ENCODE measurements at places on chromosomes 5 and 9.

GRCh38 chr9:114804505-114804904, 1.3 kb downstream of the TNFSF15 start:
- no peak for DNase-seq

- DNase-seq, result no peak
These were observed 21.7 kb upstream of the FAT2 start for GRCh38 chr5:151612689-151613427.

- DNase-seq, result no peak
These were observed 40.2 kb upstream of the CYFIP2 start for GRCh38 chr5:157225469-157226422.

DNA sequence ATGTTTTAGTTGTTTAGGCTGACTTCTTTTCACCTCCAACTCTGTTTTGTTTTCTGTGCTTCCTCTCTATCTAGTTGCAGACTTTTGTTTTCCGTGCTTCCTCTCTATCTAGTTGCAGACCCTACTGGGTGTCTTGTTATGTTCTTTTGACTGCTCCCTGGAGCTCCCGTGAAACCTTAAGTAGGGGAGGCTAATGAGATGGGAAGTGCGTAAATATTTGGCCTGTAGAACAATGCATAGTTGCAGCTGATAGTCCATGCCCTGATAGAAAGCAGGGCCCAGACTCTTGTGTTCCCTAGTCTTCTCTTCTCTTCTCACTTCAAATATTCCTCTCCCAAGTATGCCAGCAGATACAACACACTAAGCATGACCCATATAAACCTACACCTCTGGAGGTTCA, 757.0 kb downstream of the BRINP1 start:
- DNase-seq, result no peak

DNA sequence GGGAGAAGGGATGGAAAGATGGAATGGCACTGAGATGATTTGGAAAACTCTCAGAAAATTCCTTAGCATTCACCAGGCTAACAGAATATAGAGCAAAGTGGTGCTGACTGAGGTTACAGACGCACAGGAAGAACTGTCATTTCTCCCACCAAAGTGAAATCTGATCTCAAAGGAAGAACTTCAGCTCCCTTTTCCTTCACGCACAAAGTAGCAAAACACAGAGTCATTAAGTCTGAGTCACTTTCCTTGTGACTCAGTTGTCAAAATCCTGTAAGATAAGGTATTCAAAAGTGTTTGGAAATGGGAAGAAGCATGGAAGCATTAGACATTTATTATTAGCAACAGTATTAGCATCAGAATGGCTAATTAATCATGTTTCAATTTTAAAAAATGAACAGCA, 11.7 kb downstream of the MPDZ start:
- no peak for DNase-seq

DNA sequence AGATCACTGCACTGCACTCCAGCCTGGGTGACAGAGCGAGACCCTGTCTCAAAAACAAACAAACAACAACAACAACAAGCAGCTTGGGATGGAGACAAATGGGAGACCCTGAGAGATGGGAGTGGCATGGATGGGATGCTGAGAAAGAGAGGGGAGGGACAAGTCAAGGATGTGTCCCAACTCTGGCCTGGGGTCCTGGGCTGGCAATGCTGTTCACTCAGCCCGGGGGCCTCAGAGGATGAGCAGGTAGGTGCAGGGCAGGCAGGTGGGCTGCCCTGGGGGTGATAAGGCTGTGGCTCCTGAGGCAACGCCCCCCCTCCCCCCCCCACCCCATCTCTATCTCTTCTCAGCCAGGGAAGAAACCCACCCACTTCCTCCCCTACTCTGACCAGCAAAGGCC, 123.0 kb downstream of the LHX2 start:
- no peak for DNase-seq

GRCh38 chr9:34125681-34126206, 754 bp downstream of the DCAF12 start:
- no peak for DNase-seq

GRCh38 chr9:91775708-91776028, 174.4 kb downstream of the ROR2 start:
- DNase-seq, result no peak

- DNase-seq, result no peak
These were observed at the start of gene GALNT10 for GRCh38 chr5:154190595-154191304. TSS of gene GALNT10 (plus strand) at chr5:154190733. CDS start at chr5:154190867, 134 bp downstream.

DNA sequence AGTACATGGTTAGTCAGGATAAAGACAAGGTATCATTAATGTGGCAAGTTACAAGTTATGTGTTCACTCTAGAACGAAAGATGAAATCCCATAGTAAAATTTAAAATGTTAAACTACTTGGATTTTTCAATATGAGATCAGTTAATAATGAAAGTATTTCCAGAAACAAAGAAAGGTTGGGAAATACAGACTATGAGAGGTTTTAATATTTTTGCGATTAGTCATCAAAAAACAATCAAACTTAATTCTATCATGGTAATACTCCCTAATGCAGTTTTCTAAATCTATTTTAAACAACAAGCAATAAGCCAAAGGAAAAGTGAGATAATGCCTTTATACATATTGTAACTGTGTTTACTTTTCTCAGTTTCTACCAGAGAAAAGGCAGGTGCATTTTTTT, 10.6 kb downstream of the CDH12 start:
- no peak for DNase-seq

GRCh38 chr5:101997235-101997634, 298.8 kb downstream of the SLCO4C1 start:
- no peak for DNase-seq

DNA sequence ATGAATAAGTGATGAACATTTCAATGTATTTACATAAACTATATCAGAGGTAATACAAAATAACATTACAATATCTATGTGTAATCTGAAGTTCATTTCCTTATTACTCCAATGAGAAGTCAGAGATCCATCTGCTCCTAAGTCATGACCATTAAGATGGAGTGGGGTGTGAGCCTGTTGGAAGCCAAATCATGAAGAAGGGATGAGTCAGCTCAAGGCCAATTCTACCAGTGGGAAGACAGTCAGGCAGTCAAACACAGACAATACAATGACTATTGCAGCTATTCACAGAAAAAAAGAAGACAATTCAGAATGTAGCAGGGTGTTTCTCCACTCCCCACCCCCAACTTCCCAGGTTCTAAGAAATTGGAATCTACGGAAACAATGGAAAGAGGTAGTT, 155.0 kb downstream of the NFIB start:
- no peak for DNase-seq

GRCh38 chr9:115913696-115914095, 239.9 kb upstream of the PAPPA start:
- no peak for DNase-seq

- DNase-seq, result no peak
These were observed 585.1 kb downstream of the TLE4 start for GRCh38 chr9:80156756-80157472.

DNA sequence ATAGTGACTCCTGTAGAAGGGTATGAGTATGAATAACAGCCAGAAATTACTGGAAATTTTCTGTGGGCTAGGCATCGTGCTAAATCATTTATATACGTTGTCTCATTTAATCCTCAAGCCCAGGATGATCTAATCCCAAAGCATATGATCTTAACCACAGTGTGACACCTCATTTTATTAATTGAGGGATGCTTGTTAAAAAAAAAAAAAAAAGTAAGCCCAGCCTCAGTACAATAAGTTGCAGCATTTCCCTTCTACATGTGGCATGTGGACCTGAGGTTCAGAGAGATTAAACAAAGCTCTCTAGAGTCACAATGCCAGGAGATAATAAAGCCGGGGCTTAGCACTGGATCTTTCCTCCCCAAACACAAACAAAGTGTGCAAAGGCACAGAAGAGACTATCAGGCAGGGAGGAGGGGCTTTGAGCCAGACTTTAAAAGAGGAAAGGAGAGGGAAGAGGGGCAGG, 49.5 kb downstream of the KLF4 start:
- no peak for DNase-seq

DNA sequence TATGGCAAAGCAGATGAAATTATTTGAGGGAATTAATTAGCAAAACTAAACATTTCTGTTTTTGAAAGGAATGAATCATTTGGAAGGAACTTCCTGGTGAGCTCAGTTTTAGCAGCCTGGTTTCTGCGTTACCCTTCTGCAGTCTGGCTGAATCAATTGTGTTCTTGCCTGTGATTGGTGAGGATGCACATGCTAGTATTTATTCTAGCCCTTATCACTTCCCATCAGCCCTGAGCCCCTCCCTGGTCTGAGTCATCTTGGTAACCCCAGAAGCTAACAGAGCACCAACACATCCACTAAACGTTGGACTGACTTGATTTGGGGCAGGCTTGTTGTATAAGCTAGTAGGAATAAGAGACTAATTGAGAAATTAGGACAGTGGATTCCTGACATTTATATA, 6.6 kb downstream of the TJP2 start:
- no peak for DNase-seq

GRCh38 chr5:82942083-82942881, 134.9 kb downstream of the TMEM167A start:
- DNase-seq, result no peak

GRCh38 chr9:99237356-99237755, 15.3 kb downstream of the SEC61B start:
- no peak for DNase-seq

- DNase-seq, result no peak
These were observed 26.1 kb upstream of the AKNA start for GRCh38 chr9:114413861-114414301.

GRCh38 chr9:126838895-126839294, 21.5 kb upstream of the ZBTB34 start:
- no peak for DNase-seq

GRCh38 chr5:139707445-139708003, 59.4 kb downstream of the CXXC5 start:
- no peak for DNase-seq

DNA sequence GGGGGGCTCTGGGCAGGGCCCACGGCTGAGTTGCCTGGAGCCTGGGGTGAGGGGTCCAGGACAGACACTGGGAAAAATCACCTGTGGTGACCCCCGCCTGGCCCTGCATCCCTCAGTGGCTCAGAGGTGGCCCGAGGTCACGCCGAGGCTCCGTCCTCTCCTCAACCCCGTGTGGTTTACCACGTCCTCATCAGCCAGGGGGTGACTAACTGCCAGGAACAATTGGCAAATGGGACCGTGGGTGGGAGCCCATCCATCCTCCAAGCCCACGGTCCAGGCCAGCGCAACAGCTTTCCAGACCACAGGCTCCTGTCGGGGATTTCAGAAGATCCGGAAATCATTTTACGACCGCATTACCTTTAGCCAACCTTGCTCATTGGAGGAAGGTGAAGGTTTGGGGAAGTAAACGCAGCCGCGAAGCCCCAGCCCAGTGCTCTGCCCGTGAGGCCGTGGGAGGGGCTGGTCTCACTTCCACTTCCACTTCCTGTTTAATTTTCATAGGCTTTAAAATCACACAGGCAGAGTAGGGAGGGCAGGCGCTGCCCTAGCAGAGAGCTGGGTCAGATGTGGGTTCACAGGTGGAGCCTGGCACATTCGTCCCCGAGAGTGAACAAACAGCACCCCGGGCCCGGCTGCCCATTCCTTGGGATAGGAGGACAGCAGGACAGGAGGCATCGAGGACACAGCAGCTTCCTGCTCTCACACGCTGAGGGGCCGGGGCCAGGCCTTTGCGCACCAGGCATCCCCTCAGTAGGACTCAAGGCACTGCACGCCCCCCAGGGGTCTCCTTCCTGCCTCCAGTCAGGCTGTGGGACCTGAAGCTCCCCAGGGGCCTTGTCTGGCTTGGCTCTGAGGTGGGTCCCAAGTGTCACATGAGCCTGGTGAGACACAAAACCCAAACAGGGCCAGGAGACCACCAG, 19.8 kb upstream of the SLC9A3 start:
- DNase-seq, result no peak

GRCh38 chr5:36659411-36659810, 53.0 kb downstream of the SLC1A3 start:
- no peak for DNase-seq

DNA sequence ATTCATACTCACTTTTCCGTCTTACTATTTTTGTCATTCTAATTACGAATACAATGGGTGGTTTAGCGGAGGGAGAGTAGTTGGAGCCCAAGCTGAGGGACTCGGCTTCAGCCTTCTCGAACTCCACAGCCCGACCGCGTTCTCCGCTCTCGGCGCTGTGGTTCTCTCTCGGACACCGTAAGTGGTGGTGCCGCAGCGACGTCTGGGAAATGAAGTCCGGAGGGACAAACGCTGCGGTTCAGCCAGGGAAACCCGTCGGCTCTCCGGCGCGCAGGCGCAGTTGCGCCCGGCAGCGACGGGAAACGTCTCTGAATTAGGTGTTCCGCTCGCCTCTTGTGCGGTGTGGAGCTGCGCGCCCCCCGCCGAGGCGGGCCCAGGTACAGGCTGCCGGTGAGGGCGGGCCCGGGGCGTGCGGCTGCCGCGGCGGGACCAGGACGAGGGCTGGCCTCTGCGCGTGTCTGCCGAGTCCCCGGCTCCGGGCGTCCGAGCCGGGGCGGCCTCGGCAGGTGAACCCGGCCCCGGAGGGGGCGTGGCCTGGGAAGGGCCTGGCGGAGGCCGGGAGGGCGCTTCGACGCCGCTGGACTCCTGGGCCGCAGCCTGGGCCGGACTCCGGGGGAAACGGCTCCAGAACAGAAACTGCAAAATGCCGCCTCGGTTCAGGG, at the start of gene ZNF879:
Gene ZNF879, plus strand, starts transcription at position 277 of the 662 bp plus-strand sequence. CDS start 1,201 bp downstream, outside the sequence.
- peak; percentile 43 for DNase-seq

GRCh38 chr9:13239660-13240059, 39.8 kb downstream of the MPDZ start:
- no peak for DNase-seq

GRCh38 chr5:169571355-169571754, 12.2 kb upstream of the SPDL1 start:
- no peak for DNase-seq

DNA sequence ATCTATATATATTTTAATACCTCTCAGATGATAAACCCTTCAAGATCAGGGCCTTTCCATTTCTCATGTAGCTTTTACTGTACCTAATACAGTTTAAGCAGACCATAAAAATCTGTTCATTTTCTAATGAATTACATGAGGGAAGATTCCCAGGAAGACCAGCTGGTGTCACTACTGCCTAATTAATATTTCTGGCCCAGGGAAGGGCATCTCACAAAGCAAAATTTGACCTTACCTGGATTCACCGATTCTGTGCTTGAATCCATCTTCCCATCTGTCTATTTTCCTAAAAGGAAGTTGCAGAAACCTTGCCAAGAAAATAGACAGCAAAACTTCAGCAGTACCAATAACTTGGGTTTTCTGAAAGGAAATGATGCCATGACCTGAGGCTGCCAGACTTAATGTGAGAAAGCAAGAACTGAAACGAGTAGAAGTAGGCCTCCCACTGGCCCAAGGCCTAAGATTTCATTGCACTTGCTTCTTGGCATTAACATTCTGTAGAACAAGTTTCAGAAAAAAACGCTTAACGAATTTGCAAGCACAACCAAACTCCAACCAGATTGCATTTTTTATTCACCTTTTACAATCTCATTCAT, 83.0 kb upstream of the GLIS3 start:
- no peak for DNase-seq

GRCh38 chr5:989961-990530, 18.6 kb upstream of the NKD2 start:
- no peak for DNase-seq

DNA sequence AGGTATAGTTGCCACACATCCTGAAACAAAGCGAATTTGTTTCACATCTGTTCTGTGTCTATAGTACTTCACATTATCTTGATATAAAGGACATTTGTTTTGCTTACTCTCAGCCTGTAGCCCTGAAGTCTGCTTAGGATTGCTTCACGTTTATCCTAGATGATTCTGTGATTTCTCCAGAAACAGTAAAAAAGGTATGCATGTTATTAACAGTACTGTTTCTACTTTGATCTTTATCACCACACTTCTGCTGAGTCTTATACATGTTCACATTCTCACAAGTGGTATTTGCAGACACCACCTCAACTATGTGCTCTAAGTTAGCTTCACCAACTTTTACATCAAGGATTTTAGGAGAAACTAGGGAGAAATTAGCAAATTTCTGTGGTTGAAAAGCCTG, 47.4 kb upstream of the ADAMTS19 start:
- no peak for DNase-seq

- no peak for DNase-seq
These were observed 60.5 kb downstream of the DAP start for GRCh38 chr5:10700516-10700915.
